ENCODE measurements at places on chromosomes 3 and 15. TPM values are rescaled to one million over a fixed set of nuclear protein-coding genes. Genes with fewer than 3 reads are reported as not detected.

DNA sequence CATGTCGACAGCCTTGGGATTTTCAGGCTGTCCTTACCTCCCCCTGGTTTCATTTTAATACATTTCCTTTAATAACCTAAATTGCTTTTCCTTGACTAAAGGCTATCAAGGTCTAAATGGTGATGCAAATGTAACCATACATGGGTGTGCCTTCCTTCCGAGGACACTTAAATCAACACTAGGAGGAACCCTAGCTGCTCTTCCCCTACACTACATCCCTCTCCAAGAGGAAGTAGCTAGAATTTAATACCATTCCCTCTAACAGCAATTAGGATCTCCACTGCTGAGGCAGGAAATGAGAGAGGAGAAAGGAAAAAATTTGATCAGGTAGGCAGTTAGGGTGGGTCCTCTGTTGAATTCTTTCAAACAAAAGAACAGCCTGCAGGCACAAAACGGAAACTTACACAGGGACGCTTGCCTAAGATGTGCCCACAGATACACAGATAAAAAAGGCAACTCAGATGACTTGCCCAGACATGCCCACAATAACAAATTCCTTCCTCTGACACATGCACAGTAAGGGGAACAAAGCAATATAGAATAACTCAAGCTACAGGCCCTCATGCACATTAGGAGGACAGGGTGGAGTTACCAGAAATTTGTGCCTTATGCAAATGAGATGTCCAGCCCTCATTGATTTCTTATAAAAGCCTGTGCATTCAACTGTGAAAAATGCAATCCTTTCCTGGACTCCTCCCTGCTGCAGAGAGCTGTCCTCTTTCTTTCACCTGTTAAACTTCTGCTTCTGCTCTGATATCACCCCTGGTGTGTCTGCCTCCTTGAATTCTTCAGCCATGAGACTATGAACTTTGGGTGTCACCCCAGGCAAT lies 1024.4 kb upstream of the CADM2 start:
- peak; percentile 0 for DNase-seq

DNA sequence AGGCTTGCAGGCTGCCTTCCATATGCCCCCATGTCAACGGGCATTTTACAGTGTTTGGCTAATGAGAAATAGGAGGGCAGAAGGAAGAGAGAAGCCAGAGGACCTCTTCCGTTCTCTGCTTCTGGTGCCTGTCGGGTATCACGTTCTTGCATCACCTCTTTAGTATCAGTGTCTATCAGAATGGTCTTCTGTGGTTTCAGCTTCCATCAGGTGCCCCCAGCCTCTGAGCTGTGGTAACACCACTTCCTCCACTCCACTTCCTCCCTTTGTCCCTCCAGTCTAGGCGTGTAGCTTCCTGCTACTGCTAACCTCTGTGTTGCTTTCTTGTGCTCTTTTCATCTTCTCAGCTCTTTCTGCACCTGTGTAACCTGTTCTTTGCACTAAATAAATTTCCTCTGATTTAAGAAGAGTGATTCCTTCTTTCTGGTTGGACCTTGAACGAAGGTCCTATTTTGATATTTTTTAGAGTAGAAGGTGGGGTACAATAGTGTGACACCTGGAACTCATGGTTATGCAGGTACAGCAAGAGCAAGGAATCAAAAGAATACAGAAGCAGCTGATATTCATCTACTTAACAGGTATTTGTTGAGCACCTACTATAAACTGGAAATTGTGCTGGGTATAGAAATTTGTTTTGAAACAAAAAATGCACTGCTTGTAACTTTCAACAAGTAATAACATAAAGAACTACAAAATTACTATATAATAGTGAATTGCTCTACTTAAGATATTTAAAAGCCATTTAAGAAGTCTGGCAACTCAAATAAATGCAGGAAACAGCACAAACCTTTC lies 27.4 kb upstream of the FOXB1 start:
- DNase-seq: no peak

DNA sequence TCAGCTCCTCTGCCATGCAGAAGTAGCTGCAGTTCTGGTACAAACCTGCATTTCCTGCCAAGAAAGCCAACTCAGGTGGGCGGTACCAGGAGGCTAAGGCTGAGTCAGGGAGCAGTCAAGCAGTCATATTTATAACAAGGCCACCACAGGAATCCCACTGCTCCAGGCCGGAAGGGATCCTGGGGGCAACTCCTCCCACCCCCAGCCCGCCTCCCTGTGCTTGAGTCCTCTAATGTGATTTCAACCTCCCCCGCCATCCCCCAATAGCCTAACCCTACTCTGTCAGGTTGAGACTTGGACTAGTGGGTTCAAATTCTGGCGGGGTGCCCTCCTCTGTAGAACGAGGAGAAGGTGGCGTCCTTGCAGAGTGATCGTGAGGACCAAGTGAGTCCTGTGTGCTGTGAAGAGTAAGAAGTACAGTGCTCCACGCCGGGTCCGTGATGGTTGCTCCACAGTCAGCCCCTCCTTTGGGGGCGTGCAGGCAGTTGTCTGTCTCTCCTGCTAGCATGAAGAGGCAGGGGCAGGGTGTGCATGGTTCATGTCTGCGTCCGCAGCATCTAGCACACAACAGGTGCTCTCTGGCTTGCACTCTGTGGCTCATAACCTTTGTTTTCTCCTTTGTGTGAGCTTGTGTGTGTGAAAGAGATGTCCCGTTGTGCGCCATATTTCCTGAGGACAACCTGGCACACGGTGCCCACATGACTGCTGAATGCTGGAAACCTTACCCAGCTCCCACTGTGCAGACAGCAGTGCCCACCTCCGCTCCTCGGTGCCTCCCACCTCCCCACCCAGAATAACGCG lies 78.3 kb downstream of the SMAD6 start:
- DNase-seq: no peak

DNA sequence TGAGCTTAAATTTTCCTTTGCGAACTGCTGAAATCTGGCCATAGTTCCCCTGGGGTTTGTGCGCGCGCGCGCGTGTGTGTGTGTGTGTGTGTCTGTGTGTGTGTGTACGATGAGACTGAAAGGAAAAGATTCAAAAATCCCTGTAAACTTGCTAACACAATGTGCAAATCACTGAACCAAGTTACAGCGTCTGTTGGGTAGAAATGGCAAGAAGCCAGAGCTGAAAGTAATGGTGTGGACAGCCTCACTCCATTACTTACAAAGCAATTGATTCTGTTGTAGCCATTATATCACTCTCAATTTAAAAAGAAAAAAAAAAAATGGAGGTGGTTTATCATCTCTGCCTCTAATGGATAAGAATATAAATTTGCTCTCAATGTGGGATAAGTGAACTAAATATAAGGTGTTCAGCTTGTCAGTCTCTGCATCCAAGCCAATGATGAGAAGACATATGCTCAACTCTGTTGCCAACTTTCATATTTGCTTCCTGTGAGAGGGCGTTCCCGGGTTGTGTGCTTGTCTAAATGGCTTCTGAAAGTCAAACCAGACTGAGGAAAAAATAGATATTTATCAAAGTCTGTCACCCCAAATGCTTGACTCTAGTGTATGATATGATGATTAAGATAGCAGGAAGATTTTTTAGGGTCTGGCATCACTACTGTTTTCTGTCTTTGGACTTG lies 422.2 kb downstream of the ZNF385D start:
- peak; percentile 12 for DNase-seq

DNA sequence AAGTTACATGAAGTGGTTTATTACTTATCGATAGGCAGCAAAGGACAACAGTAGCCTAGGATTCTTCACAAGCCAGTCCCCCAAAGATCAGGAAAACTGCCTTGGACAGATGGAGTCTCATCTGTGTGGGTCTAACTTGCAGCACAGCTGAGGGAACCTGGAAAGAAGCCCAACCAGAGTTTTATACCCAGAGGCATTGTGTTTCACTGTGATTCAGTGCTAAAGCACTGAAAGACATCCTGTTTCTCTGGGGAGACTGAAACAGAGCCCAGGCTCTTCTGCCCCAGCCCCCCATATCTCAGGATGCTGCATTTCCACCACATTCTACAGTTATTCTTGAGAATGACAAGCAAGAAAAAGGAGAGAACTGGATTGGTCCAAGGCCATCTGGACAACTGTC lies 48.2 kb upstream of the PYDC2 start:
- peak; percentile 80 for DNase-seq

DNA sequence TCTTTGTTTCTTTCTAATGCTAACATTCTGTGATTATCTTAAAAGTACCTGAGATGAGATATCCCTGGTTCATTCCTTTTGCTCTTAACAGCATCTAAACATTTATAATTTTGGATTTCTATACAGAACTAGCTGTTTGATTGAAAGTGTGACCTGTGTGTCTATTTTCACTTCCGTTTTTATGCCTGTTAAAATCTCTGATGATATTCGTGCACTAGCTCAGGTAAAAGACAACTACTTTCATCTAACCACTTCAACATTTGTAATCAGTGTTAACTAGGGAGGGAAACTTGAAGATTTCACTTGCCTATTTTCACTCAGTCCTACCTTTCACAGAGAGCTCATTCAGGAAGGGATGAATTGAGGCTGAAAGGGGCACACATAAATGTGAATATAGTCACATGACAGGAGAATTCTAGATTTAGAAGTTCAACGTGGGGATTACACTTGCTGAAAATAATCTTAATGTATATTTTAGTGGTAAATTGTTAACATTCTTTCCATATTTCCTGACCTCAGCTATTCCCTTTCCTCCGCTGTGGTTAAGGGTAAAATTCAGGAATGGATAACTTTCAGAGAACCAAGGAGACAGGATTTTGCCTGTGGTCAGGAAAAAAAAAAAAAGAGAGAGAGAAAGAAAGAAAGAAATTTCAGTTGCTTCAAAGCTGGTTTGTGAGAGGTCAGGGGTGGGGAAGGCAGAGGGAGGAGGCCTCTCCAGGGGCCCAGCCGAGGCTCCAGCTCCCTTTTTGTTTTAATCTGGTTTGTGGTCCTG lies 159.8 kb upstream of the TSC22D2 start:
- DNase-seq: no peak

- DNase-seq: peak; percentile 87
Measured at GRCh38 chr3:187954873-187955586, 198.9 kb upstream of the LPP start.

GRCh38 chr3:82461049-82461889 lies 699.8 kb upstream of the GBE1 start:
- DNase-seq: no peak

- DNase-seq: no peak
Measured at GRCh38 chr3:149592758-149593240, 65.0 kb downstream of the WWTR1 start.

DNA sequence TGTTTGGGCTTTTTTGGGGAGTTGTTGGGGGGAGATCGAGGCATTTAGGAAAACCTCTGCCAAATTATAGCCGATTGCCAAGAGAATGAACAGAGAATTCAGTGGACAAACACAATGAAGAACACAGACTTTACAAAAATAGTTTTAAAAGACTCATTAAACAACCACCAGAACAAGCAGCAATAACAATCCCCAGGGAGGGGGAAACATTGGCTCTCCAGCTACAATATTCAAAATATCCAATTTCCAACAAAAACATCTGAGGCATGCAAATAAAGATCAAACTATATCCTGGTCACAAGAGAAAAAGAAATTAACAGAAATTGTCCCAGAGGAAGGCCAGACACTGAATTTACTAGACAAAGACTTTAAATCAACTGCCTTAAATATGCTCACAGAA lies 24.5 kb upstream of the ANKRD28 start:
- no peak for DNase-seq

DNA sequence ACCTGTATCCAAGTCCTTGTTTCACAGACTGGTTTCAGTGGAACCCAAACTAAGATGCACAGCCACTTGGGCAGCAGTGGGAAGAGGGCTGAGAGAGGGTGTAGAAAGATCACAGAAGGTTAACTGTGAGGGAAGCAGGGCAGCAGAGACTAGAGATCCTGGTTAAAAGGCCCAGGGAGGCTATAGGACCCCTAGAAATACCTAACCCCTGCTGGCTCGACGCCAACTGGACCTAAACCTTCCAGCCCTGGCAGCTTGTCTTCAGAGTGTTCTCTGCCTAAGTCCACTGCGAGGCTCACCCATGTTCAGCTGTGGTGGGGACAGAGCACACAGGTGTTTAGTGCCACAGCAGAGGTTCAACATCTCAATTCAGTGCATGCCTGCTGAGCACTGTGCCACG lies 96.5 kb downstream of the ZNF621 start:
- DNase-seq: no peak

GRCh38 chr3:104279617-104280016 lies 1087.1 kb upstream of the ALCAM start:
- DNase-seq: peak; percentile 40

DNA sequence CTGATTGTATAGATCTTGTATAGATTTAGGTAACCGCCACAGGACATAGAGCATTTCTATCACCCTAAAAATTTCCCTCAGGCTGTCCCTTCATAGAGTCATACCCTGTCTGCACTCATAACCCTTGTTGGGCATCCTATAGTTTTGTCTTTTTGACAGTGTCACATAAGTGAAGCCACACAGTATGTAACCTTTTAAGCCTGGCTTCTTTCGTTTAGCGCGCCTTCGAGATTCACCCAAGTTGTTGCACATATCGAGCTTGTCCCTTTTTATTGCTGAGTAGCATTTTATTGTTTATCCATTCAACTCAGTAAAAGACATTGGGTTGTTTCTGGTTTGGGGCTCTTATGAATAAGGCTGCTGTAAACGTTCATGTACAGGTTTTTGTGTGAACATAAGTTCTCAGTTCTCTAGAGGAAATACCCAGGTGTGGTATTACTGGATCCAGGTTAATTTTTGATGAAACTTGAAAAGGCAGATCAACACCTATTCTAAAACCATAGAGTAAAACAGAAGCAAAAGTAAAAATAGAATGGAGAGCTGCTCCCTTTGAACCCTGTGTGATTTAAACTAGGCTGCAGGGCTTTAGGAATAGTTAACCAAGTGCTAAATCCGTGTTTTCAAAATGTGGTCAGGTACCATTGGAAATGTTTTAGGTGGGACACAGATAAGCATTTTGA lies 49.5 kb downstream of the CD86 start:
- no peak for DNase-seq

DNA sequence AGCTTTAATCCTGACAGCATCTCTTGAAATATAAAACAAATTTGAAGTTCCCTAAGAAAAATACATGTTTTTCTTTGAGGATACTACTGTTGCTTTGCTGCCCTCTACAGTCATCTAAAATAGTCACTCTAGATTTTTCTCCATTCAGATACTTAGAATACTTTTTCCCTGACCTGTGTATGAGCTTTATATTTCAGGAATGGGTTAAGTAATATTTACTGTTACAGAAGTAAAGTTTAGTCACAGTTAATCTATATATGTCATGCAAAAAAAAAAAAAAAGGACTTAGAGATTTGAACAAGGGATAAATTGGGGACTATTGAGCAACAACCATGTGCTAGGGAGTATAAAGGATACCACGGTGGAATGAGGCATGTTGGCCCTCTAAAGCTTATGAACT lies 8.8 kb downstream of the NECTIN3 start:
- peak; percentile 36 for DNase-seq

Gene TEX55
- polyA plus RNA-seq: not detected

Gene CASR
- polyA plus RNA-seq: not detected

Gene GOLGA6A
- not detected for polyA plus RNA-seq

Gene NMNAT3
- polyA plus RNA-seq: 11.4 TPM

Gene CFAP100
- 0.09 TPM for polyA plus RNA-seq

Gene RASL12
- polyA plus RNA-seq: 28.4 TPM

Gene GPR149
- polyA plus RNA-seq: not detected

Gene CEMIP
- polyA plus RNA-seq: 1.9 TPM

Gene EPB42
- 0.94 TPM for polyA plus RNA-seq

Gene UMPS
- 23.2 TPM for polyA plus RNA-seq

Gene CHRM5
- polyA plus RNA-seq: not detected

Gene RBMS3
- 33.4 TPM for polyA plus RNA-seq

Gene DNAJA4
- polyA plus RNA-seq: 4.9 TPM

Gene NOX5
- 0.39 TPM for polyA plus RNA-seq

Data from cardiac muscle cell (in vitro differentiated cells and primary cell).